ENCODE measurements at places on chromosomes 2 and 18.

- no peak for DNase-seq
Observed at GRCh38 chr2:105224444-105224843, 17.1 kb upstream of the GPR45 start.

- peak; percentile 60 for DNase-seq
Observed at GRCh38 chr2:162123806-162124758, 28.0 kb downstream of the GCG start.

DNA sequence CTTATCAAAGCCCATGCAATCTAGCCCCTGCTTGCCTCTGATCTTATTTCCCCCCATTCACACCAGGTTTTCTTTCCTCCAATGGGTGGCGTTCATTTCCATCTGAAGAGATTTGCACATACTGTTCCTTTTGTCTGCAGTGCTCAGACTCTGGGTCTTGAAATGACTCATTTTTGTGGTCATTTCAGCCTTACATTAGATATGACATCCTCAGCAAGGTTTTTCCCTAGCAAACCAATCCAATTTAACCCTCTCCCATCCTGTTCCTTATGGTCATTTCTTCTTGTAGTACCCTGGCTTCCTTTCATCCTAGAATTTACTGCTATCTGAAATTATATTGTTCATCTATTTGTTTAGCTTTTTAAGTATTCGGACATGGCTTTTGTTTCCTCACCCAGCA lies 42.5 kb upstream of the SCN1A start:
- DNase-seq: no peak

- peak; percentile 54 for DNase-seq
Observed at GRCh38 chr18:59957957-59958356, 58.2 kb downstream of the PMAIP1 start.

DNA sequence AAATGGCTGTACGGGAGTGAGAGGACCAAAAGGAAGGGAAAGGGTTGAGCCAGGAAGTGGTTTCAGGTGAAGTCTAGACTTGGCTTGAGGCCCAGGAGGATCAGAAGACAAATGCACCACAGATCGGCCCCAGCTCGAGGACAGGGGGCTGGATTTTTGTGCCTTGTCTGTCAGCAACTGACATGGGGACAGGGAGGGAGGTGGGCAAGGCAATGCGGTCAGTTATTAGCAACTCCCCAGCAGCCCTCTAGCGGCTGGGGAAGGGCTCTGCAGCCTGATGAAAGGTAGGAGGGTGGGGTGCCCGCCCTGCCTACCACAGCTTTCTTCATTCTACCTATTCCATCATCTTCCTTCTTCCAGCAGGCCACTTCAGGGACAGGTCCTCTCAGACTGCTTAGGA lies 50.0 kb downstream of the CPO start:
- DNase-seq: no peak

DNA sequence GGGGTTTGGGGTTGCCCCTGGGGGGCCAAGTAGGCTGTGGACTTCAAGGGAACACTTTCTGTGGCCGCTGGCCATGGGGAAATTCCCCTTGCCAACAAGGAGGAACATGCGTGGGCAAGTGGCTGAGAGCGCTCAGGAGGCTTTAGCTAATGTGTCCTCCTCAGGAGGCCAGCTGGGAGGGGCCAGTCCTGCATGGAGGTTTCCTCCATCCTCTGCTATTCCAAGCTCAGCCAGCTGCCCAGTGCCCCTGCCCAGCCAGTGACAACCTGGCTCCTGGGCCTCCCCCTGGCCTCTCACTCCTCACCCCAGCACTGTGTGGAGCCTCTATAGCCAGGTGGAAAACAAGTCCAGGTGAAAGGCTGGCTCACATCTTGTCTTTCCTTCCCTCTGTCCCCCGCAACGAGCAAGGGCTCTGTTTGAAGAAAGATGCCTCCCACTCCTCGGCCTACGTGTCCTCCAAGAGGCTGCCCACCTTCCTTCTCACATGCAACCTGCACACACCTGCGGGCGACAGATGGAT lies 64.4 kb upstream of the DAPL1 start:
- no peak for DNase-seq

DNA sequence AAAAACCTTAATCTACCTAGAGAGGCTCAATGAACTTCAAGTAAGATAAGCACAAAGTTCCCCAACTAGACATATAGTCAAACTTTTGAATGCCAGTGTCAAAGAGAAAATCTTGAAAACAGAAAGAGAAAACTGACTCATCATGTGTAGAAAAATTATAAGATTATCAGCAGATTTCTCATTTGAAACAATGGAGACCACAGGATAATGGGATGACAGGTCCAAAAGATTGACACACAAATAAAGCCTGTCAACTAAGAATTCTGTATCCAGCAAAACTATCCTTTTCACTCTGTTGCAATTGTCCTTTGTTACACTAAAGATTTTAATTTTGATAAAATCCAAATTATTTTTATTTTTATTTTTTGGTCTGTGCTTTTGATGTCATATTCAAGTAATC lies 61.6 kb downstream of the COPS8 start:
- DNase-seq: no peak

DNA sequence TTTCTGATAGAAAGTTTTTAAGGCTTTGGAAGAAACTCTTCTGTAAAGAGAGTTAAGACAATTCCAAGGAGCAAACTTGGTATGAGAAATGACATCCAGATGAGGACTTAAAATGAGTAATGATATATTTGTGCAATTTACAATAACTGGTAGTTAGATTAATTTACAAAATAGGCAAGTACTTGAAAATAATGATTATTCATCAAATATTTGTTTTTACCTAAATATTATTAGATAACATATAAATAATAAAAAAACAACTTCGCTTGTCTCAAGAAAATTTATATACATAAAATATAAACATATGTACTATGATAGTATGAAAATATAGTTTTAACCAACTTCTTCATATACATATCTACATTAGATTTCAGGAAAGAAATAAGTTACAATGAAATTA lies 478.5 kb downstream of the TRIB2 start:
- no peak for DNase-seq

GRCh38 chr2:134669731-134670669 lies 48.8 kb downstream of the TMEM163 start:
- DNase-seq: no peak

DNA sequence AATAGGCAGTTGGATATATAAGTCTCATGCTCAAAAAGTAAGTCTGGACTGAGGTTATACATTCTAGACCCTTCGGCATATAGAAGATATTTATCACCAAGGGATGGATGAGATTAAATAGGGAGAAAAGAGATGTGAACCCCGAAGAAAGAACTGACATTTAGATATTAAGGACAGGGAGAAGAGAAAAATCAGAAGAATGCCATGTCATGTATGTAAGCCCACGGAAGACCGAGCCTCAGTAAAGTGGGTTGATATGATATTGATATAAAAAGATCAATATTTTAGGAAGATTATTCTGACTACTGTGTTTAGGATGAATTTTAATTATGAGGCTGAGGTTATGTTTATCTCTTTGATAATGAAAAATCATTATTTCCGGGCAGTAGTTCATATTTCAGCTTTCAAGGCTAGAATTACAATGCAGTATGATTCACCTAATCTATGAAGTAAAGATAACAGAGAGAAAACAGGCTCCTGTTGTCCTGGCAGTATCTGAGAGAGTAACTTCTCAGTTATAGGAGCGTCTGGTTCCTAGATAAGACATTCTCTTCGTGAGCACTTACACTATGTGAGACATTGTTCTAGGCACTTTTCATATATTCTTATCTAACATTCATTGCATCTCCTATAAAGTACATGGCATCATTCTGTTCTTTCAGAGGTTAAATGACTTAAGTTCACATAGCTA lies 83.0 kb downstream of the UBR3 start:
- no peak for DNase-seq

GRCh38 chr2:219207134-219207883 lies 727 bp downstream of the ZFAND2B start:
- no peak for DNase-seq

DNA sequence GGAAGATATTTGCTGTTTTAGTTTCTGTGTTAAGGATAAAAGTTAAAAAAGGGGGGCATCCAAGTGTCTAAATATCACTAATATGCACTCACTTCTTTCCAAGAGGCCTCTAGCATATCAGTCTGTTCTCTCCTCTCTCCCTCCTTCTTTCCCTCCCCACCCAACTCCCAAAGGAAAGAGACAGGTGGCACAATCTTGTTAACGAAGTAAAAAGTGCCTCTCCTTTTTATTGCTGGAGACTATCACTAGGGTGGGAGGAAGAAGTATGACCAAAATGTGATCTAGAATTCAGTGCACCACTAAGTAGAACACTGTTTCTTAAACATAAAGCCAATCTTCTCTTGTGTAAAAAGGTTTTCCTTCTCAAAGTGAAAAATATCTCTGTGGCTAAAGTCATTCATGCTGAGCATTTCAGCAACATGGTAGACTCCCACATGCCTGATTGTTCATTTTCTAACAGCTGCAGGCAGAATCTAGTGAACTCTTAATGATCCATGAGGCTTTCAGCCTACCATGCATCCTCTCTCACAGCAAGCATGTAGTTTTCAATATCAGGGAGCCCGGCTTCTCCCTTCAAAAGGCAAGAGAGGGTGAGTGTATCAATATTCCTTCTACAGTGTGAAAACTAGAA lies 39.5 kb downstream of the RNU4ATAC start:
- no peak for DNase-seq

DNA sequence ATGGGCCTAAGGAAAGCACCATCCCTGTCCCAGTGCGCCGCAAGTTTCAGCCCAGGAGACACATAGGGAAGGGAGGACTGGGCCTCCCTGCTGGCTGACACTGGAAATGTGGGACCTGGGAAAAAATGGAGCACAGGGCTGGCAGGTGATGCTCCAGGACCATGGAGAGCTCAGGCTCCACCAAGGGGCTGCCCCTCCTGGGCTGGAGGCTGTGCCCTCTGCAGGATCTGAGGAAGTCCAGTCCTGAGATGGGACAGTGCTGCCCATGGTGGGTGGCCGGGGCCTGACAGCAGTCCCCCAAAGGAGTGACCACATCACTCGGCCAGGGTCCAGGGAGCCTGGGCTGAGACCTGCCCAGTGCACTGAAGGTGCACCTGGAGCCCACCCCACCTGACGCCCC lies 108.6 kb upstream of the TEKT4 start:
- DNase-seq: no peak

DNA sequence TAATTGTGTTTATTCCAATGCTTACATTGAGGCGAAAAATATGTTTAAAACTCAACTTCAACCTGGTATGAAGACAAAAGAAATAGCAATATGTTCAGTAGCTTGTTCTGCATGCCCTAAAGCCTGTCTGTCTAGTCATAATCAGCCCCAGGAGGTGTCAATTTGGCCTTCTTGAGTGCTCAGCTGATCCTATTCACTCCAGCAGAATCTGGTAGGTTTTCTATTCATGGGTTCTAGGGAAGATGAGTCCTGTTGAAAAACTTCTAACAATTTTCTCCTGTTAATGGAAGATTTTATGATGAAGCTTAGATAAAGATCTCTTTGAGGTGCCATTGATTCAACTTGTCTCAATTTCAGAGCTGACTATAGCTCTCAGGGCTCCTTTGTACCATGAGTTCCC lies 402.0 kb upstream of the UBE2E3 start:
- DNase-seq: no peak

DNA sequence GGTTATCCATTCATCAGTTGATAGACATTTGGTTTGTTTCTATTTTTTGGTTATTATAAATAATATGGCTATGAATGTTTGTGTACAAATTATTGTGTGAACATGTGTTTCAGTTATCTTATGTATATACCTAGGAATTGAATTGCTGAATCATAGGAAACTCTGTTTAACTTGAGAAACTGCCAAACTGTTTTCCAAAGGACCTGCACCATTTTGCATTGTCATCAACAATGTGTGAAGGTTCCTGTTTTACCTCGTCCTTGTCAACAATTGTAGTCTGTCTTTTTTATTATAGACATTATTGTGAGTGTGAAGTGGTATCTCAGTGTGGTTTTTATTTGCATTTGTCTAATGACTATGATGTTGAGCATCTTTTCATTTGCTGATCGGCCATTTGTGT lies 17.1 kb downstream of the PDK1 start:
- DNase-seq: no peak
